Brain microvascular endothelial cell (primary cell): ENCODE measurements at places on chromosomes 12 and 14.
A peak's percentile ranks its signal among the peaks of the same experiment; 100 is the strongest.

DNA sequence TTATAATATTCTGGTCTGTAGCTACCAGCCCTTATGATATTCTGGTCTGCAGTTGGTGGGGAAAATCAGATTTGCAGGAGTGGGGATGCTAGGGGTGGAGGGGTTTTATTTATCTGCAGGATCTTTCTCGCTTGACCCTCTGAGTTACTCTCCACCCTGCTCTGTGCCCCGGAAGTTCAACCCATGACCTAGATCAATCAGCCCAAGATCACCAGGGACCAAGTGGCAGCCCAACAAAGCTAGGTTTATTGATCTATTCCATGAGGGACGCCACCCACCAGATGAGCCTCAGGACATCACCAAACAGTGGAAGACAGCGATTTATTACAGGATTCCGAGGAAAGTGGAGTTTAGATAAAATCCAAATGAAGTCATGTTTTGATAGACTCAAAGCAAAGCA, 25.8 kb upstream of the C12orf76 start:
- no peak for DNase-seq

DNA sequence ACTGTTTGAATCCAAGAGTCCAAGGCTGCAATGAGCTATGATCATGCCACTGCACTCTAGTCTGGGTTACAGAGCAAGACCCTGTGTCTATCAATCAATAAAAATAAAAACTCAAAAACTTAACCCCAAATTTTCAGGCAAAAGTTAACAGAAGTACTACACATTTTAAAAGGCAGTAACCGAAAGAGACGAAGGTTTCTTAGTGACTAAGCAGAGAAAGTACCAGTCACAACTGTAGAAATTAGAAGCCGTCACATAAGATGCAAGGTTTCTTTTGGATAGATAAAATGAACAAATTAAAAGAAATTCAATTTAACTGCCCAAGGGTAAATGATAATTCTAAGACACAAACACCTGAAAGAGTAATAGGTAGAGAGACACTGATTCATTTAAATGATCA, 103.5 kb downstream of the MED13L start:
- no peak for DNase-seq

- no peak for DNase-seq
These were observed 51.9 kb downstream of the SUSD6 start for GRCh38 chr14:69663300-69663643.

DNA sequence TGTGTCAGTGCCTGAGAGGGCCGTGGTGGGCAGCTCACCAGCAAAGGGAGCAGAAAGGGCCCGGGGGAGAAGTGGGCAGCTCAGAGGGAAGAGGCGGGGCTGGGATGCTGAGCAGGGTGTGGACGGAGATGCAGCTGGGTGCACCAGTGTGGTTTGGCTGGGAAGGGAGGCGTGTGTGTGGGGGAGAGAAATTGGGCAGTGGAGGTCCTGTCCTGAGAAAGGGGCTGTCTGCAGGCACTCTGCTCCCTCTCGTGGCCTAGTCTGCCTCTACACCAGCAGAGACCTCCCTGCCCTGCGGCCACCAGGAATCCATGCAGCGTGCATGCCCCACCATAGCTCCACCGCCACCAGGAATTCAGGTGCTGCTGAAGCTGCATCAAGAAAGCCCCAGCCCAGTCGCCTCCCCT, 6.4 kb downstream of the TMEM121 start:
- DNase-seq: peak; percentile 8

- DNase-seq: no peak
These were observed 45.5 kb upstream of the TMEM263 start for GRCh38 chr12:106910202-106910601.

DNA sequence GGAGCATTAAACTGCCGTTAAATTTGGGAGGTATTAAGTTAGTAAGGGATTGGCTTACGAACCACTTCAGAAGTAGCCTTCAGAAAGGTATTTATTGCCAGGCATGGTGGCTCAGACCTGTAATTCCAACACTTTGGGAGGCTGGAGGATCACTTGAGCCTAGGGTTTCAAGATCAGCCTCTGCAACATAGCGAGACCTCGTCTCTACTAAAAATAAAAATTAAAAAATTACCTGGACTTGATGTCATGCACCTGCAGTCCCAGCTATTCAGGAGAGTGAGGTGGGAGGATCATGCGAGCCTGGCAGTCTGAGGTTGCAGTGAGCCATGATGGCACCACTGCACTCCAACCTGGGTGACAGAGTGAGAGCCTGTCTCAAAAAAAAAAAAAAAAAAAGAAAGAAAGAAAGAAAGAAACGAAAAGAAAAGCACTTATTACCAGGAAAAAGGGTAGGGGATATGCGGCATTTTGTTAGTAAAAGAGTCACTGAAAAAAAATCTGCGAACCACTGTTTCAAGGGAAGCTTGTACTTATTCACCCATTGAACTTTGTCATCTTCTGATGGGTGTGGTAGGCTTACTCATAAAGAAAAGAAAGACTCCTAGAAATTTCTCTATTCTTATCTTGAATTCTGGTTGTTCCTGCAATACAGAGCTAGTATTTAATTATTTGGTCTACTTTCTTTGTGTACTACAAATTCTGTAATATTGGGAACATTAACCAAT, 33.6 kb upstream of the PLEKHA5 start:
- peak; percentile 40 for DNase-seq

GRCh38 chr14:87994974-87995373, 2.0 kb upstream of the GALC start:
- no peak for DNase-seq

DNA sequence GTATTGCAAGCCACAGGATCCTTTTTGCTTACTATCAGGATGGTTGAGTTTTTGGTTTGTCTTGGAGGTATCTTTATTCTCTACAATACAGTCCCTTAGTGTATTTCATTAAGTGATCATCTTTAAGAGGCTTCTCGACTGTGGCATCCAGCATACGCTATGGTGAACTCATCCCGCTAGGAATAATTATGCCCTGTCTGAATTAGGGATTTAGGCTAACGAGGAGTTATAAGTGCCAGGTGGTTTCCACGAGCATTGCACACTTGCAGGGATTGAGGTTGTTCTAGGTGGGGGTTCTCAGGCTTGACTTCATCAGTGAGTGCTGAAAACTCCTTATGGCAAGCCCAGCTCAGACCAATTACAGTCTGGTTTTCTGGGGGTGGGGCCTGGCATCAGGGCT, 37.2 kb upstream of the RBM19 start:
- no peak for DNase-seq

GRCh38 chr14:21525571-21525961, 580 bp downstream of the SALL2 start:
- peak; percentile 27 for DNase-seq

DNA sequence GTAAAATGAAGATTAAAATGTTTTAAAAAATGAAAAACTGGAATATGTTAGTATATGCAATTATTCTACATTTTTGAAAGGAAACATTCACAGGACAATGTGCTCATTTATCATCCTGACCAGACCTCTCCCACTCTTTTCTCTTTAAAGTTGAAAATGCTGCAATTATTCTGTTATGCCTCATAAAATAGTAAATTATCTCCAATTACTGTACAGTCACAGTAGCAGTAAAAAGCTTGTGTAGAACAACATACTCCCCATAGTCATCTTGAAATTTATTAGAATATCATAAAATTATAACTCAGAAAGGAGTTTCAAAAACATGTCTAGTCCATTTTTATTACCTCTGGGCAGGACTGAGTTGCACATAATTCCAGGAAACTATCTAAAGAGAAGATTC, 250.3 kb downstream of the SYT1 start:
- DNase-seq: no peak

DNA sequence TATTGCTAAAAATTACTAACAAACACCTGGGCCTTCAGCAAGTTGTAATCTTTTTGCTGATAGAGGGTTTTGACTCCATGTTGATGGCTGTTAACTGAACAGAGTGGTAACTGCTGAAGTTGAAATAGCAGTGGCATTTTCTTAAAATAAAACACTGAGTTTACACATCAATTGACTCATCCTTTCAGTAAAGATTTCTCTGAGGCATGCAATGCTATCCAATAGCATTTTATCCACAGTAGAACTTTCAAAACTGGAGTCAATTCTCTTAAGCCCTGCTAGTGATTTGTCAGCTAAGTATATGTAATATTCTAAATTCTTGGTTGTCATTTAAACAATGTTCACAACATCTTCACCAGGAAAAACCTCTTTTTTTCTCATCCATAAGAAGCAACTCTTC, 59.5 kb downstream of the CMAS start:
- no peak for DNase-seq

DNA sequence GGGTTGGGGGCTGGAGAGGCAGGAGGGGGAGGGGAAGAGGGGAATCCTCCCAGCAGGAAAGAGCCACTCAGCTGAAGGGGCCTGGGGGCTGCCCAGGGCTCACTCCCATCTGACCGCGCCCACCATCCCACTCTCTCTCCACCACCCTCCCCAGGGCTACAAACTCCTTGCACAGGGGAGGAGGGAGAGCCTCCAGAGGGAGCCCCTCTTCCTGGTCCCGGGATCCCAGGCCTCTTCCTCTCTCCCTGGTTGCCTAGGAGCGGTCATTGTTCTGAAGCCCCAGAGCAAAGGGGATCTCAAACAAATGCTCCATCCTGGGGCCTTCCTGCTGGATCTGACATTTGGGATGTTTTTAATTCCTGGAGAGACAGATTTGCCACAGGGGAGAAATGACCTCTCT, 39.8 kb upstream of the DLK1 start:
- no peak for DNase-seq
